ENCODE measurements at places on chromosomes 16 and 17.

DNA sequence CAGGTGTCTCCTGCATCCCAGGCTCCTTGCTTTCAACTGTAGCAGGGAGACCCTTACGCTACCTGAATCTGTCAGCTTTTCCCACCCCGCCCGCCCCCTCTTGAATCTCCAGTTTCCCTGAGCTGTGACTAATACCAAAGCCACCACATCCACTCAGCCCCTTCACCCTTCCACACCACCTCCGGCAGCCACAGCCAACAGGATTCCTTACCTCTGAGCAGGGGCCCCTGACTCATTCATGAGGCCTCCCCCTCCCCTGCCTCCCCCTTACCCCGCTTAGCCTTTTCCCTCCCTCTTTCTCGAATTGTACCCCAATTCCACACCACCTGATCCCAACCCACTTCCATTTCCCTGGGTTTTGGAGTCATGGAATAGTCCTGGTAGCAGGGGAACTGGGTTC lies 2.3 kb downstream of the STX1B start:
- DNase-seq, result no peak

DNA sequence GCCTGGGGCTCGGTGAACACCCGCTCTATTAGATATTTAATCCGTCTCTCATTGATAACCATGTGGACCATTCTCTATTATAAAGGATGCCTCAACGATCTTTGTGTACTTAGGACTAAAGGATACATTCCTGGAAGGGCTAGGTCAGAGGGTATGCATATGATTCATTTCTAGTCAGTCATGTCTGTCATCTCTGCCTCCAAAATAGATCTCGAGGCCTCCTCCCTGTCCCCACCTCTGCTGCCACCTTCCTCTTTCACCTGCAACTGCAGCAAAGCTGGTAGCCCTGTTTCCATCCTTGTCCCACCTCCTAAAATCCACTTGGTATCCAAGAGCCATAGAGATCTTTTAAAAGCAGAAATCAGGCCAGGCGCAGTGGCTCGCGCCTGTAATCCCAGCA lies 121.5 kb downstream of the KATNIP start:
- no peak for DNase-seq

GRCh38 chr16:70576431-70577255 lies 53.0 kb downstream of the SF3B3 start:
- DNase-seq, result no peak

DNA sequence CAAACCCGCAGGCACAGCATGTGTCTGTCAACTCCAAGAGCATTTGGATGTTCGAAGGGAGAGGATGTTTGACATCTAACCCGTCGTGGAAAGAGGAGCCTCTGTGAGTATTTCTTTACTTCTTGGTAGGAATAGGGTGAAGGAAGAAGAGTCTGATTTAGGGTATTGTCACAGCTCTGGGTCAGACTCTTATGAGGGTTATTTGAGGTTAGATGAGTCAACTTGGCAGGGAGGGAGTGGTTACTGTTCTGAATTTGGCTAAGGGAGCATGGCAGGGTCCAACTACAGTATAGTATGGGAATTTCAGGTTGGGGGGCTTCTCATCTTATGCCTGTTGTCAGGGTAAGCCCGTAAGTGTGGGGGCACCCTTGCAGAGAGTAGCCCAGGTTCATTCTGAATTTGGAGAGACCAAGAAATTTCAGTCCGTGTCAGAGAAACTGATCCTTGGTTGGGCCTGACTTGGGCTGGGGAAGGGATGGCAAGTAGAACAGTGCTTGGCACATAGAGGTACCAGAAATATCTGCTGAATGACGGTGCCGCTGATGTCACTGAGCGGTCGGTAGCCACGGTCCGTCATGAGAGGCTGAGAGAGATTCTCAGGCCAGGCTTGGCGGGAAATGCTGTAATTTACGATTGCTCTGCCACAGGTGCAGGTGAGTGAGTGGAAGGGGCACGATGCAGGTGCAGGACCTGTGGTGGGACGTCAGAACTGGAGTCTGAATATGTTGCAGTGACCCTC lies 43.2 kb downstream of the MYH3 start:
- DNase-seq, result no peak

GRCh38 chr16:3576211-3576610 lies 992 bp downstream of the NLRC3 start:
- DNase-seq, result no peak

- no peak for DNase-seq
These were observed 12.1 kb upstream of the ALDOA start for GRCh38 chr16:30053376-30054015.

DNA sequence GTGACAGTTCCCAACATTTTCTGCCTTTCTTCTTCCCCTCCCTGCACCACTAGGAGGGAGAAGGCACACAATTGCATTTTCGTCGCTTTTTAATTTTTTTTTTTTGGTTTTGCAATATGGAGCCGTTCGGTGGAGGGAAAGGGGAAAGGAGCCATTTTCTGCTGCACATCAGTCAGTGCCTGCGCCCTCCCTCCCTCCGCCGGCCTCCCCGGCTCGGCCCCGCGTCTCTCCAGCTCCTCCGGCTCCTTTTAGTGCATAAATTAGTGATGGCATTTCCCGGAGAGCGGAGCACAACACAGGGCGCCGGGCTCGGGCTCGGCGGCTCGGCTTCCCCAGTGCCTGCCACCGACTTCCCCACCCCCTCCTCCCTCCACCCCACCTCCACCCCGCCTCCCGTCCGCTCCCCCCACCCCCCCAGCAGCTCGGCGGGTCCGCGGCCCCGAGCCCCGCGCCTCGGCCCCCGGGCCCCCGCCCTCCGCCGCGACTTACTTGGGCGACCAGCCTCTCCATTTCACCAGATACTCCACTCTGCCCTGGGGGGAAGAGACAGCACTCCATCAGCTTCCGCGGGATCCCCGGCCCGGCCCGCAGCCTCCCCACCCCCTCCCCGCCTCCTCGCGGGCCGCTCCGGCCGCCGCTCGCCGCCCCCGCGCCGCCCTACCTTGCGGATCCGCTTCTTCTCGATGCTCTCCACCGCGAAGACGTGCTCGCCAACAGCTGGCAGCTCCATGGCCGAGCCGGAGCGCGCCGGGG lies 542 bp downstream of the CBX4 start:
- peak; percentile 51 for DNase-seq

DNA sequence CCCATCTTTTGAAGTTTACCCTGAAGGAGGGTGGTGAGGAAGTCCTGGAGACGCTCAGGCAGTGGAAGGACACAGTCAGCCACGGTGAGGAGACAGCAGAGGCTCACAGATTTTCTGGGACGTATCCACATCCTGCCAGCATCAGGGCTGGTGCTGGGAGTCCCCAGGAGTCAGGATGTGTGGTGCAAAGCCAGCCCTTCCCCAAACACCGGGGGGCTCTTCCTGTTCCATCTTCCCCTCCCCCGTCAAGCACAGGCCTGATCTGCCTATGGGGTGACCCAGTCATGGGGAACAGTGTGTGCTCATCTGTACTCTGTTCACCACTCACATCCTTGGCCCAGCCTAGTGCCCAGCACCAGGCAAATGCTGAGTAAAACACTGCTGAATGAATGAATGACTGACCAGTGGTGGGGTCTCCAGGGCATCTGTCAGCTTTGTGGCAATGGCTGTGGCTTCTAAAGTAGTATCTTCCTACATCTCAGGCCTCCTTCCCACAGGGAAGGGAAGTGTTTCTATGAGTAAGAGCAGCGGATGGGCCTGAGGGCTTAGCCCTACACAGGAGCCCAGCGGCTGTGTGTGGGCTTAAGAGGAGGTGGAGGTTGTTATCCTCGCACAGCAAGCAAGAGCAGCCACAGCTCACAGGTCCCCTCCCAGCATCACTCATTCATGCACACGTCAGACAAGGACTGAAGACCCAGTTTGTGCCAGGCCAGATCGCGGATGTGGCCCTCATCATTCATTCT lies 23.3 kb downstream of the NOS2 start:
- DNase-seq, result no peak

DNA sequence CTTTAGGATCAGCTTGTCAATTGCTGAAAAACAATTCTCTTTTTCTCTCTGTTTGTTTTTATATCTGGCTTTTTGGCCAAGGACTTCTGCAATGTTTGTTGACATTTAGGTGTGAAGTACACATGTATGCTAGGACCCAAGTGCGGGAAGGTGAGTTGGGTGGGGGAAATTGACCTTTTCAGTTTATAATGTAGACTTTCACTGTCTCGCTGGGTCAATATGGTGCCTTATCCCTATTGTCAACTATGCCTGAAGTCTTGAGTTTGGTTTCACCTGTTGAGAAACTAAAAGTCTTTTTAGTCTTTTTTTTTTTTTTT lies 9.5 kb downstream of the WWP2 start:
- DNase-seq, result no peak

GRCh38 chr16:1037394-1038257 lies 34.9 kb upstream of the SSTR5 start:
- DNase-seq, result no peak
